T1000 (cell line): ENCODE measurements at places on chromosomes 7 and 10.

GRCh38 chr7:18860221-18860620, 257.2 kb downstream of the TWIST1 start:
- no peak for DNase-seq

DNA sequence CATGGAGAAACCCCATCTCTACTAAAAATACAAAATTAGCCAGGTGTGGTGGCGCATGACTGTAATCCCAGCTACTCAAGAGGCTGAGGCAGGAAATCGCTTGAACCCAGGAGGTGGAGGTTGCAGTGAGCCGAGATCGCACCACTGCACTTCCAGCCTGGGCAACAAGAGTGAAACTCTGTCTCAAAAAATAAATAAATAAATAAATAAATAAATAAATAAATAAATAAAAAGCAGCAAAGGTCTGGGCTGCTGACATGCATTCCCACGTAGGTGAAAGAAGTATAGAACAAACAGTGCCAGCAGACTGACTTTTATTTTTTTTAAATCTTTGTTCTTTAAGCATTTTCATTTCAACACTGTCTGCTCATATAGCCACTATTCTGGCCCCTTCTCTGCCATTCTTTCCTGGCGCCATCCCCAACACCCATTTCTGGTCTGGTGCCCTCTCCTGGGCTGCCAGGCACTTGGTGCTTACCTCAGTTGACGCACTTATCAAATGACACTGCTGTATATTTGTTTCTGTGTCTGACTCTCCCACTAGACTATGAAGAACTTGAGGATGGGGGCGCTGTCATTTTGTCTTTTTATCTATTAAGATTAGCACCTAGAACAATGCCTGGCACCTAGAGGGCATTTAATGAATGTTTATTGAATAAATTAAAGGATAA, 15.6 kb downstream of the FAM107B start:
- DNase-seq: no peak

GRCh38 chr7:12941512-12941911, 254.1 kb downstream of the ARL4A start:
- DNase-seq: no peak

- DNase-seq: no peak
These were observed 166.0 kb downstream of the TAX1BP1 start for GRCh38 chr7:27905951-27906350.

GRCh38 chr7:78673272-78673671, 780.2 kb downstream of the MAGI2 start:
- no peak for DNase-seq

DNA sequence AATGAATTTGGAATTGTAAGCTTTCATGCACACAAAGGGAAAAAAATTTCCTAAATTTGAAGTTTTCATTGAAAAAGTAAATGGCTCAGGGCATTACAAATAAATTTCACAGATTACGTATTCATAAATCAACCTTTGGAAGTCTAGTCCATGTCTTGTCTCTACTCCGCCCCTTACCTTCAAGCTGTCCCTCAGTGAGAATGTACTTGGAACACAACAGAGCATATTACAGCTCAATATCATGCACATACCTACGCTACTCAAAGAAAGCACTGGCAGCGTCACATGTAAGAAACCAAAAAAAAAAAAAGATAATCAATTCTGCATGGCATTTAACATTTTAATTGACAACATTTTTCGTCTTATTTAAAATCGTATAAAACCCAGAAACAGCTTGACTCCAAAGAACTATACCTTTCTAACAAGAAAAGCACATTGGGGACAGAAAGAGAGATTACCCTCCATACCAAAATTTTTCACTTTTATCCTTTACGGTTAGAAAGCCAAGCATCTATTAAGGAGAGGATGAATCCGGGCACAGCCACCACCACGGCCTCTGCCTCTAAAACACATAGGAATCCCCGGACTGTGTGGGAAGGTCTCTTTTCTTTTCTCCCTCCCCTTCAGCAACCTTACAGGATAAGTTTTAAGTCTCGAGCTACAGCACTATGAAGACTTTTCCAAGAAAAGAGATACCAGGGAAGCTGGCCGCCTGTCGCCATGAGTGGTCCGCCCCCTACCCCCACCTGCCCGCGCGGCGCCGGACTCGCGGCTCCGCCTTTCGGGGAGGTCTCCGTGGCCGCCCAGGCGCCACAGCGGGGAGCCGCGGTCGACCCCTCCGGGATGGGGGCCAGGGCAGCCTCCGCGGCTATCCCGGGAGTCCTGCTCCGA, 1.1 kb downstream of the JMJD1C start:
- DNase-seq: no peak

GRCh38 chr10:116403740-116404250, 23.9 kb upstream of the PNLIPRP3 start:
- DNase-seq: no peak
